ENCODE measurements at places on chromosomes 4 and X. TPM values are rescaled to one million over a fixed set of nuclear protein-coding genes. Genes with fewer than 3 reads are reported as not detected.

DNA sequence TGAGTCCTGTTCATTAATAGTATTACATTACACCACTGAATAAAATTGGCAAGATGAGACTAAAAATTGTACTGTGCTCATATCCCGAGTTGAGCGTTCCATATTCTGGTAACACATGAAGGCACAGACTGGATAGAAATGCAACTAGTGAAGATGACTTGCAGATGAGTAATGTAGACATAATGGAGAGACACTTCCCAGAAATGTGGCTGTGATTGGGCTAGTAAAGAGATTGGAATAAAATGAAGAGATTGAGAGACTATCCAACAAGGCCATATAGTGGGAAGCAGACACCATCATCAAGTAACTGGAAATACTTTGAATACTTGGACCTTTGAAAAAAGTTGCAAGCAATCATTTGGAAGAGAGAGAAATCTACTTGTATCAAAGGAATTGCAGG is 77.3 kb downstream of the DCAF8L1 start:
- DNase-seq = no peak

Gene DDIT4L
- 10.6 TPM for polyA plus RNA-seq

Gene CFI
- polyA plus RNA-seq = 10.3 TPM

- DNase-seq = no peak
These were observed 711 bp downstream of the PNMA6E start for GRCh38 chrX:153400146-153401132.

Gene SSX3
- polyA plus RNA-seq = not detected

DNA sequence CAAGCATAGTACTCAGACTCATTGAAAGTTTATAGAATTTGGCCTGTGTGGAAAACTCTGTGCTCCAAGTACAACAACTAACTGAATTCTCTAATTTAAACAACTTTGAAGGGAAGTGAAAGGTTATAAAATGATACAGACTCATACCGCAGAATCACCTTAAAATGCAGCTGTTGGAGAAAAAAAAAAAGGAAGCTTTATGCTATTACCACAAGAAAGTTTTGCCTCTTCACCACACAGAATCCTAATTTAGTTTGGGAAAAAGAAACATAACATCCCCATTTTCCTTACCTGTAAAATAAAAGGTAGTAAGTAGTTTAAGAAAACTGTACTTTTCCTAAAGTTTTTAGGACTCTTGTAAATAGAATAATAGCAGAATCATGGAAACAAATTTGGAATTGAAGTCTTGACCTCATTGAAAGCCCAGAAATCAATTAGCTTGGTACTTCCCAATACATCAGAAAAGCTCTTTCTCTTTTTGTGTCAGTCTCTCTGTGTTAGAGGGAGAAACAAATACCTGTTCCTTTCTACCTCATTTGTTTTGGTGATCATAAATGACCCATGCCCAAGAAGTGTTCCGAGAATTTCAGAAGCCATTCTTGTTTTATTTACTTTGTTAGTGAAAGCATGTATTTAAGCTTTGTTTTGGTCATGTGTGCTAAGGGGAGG is 78.8 kb downstream of the NFKB1 start:
- DNase-seq = no peak

DNA sequence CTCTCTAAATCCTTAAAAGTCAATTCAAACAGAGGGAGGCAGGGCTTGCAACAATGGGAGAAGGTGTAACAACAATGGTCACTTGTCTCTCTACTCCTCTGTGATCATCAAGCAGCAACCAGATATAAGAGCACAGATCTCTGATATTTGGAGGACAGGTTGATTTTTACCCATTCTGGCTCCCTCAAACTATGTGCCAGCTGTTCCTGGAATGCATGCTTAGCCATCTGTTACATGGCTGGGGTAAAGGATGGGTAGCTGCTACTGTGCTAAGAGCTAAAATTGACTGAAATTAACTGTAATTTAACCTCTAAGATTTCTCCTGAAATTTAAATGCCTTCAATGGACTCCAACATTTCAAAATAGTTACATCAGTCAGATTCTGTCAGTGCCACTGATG is 1459.9 kb downstream of the PCDH7 start:
- no peak for DNase-seq

GRCh38 chr4:80185787-80186548 is 11.3 kb upstream of the PRDM8 start:
- DNase-seq = no peak

DNA sequence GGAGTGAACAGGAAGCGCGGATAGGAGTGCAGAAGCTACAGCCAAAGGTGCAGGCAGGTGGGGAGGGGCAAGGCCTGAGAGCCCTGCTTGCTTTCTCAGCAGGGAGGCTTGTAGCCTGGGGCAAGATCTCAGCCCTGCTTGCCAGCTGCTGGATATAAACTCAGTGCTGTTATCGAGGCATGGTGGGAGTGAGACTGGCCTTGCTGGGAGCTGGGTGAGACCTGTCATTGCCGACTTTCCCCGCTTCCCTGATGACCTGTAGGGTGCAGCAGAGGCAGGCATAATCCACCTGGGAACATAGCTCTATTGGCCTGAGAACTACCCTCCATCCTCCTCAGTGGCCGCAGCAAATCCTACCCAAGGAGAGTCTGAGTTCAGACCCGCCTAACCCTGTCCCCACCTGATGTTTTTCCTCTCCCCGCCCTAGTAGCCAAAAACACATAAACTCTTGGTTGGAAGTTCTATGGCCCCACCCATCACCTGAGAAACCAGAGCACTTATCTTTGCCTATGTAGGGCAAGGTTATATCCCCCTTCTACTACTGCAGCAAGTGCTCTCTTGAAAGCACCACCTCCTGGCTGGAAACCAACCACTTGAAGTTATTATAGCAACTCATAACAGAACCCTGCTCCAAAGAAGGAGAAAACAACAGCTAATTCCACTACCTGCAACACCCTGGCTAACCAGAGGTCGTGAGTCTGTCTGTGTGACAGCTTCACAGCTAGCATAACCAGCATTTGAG is 80.7 kb downstream of the FHIP1A start:
- DNase-seq = no peak

DNA sequence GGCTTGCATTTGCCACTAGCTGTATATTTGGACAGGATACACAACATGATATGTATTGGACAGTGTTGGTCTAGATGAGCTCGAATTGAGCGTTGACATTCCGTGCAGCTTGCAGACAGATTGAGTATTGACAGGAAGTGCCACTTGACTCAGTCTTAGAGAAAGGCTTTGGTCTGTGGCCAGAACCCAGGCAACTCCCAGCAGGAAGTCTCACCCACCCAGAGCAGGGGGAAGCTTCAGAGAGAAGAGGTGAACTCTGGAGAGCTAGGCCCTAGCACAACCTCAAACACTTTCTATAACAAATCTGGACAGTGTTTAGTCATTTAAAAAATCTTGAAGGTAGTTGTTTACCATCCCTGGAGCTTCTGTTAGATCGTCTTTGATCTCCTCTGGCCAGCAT is 280.5 kb downstream of the FBXW7 start:
- DNase-seq = no peak

Gene SLC25A53
- 6.8 TPM for polyA plus RNA-seq

GRCh38 chrX:74534569-74535038 is 79.8 kb downstream of the RLIM start:
- no peak for DNase-seq

Gene PCDH7
- 42.9 TPM for polyA plus RNA-seq

Gene RBBP7
- polyA plus RNA-seq = 187 TPM

GRCh38 chrX:29196501-29196900 is 609.3 kb downstream of the IL1RAPL1 start:
- DNase-seq = no peak

- no peak for DNase-seq
These were observed 76.2 kb upstream of the DDX3X start for GRCh38 chrX:41257801-41258200.

GRCh38 chrX:114959729-114960128 is 57.7 kb downstream of the IL13RA2 start:
- peak; percentile 2 for DNase-seq
